ENCODE measurements at places on chromosomes 12 and 14. TPM values are rescaled to one million over a fixed set of nuclear protein-coding genes. Genes with fewer than 3 reads are reported as not detected.

ADGRD1 gene
- 40.7 TPM for total RNA-seq

DNA sequence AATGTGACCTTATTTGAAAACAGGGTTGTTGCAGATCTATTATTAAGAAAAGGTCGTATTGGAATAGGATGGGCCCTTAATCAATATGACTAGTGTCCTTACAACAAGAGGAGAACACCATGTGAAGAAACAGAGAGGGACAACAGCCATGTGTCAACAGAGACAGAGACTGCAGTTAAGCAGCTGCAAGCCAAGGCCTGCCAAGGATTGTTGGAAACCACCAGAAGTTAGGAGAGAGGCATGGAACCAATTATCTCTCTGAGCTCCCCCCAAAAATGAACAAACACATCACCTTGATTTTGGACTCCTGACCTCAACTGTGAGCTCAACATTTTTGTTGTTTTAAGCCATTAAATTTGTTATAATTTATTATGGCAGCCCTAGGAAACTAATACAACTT, 214.6 kb upstream of the PRKD1 start:
- H3K27ac ChIP-seq: no peak overlapping the region
- H3K36me3 ChIP-seq: no peaks in the 10 kb centered on the region
- no peaks in the 10 kb centered on the region for H3K27me3 ChIP-seq
- no peak for DNase-seq

DNA sequence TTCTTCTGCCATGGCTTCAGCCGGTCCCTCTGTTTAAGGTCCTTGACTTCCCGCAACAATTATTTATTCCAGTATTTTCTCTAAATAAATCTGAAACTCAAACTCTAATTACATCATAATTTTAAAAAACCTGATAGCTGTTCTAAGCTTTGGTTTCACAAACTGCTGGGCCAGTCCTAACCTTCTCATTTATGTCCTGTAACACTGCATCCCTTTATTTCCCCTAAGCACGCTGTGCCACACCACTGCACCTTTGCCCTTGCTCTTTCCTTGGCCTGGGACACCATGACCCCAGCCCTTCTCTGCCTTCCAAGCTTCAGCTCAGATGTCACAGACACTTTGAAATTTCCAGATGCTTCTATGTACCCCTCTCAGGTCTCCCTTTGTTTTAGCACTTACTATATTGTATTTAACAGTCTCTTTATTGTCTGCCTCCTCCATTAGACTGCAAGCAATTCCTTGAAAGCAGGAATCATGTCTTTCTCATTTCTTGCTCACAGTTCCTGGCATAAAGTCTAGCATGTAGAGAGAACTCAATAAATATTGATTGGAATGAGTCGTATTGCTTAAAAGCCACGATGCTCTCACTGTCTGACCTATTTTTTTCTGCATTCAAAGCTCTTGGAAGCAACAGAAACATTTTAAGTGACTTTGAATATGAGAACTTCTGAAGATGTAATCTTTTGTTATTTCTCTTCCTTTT, 111.1 kb downstream of the ERGIC2 start:
- H3K27ac ChIP-seq: no peak overlapping the region
- H3K4me1 ChIP-seq: no peaks in the 10 kb centered on the region
- no peaks in the 10 kb centered on the region for H3K27me3 ChIP-seq
- no peak for DNase-seq
- H3K36me3 ChIP-seq: no peaks in the 10 kb centered on the region

DEPDC4 gene
- total RNA-seq: 0.34 TPM

CPSF6 gene
- 17.6 TPM for total RNA-seq

LMNTD1 gene
- total RNA-seq: not detected

GRCh38 chr14:24171422-24172260, at the start of gene REC8:
Gene REC8 (plus strand): TSS chr14:24172080. CDS start chr14:24172553, 473 bp downstream.
- H3K36me3 ChIP-seq: peaks cover 45% of the 10 kb centered on the region
- H3K4me3 ChIP-seq: peak within 1 kb of the TSS; percentile 53
- H3K27ac ChIP-seq: peak within 1 kb of the TSS; percentile 62
- H3K27me3 ChIP-seq: no peaks in the 10 kb centered on the region

FGF6 gene
- total RNA-seq: not detected

SLCO1B1 gene
- not detected for total RNA-seq

GRCh38 chr14:33375786-33376185, 437.1 kb downstream of the NPAS3 start:
- no peaks in the 10 kb centered on the region for H3K36me3 ChIP-seq
- no peak overlapping the region for H3K27ac ChIP-seq
- H3K4me3 ChIP-seq: no peak overlapping the region
- DNase-seq: no peak
- no peaks in the 10 kb centered on the region for H3K4me1 ChIP-seq

GRCh38 chr12:122080149-122081082, 1.9 kb downstream of the MLXIP start:
- DNase-seq: no peak
- peak overlapping the region; percentile 91 for H3K27ac ChIP-seq
- H3K4me1 ChIP-seq: peaks cover 43% of the 10 kb centered on the region
- H3K36me3 ChIP-seq: peaks cover 7% of the 10 kb centered on the region
- peak overlapping the region; percentile 76 for H3K4me3 ChIP-seq
- H3K27me3 ChIP-seq: no peaks in the 10 kb centered on the region

PAX9 gene
- 0.57 TPM for total RNA-seq

SYCP3 gene
- not detected for total RNA-seq

DNA sequence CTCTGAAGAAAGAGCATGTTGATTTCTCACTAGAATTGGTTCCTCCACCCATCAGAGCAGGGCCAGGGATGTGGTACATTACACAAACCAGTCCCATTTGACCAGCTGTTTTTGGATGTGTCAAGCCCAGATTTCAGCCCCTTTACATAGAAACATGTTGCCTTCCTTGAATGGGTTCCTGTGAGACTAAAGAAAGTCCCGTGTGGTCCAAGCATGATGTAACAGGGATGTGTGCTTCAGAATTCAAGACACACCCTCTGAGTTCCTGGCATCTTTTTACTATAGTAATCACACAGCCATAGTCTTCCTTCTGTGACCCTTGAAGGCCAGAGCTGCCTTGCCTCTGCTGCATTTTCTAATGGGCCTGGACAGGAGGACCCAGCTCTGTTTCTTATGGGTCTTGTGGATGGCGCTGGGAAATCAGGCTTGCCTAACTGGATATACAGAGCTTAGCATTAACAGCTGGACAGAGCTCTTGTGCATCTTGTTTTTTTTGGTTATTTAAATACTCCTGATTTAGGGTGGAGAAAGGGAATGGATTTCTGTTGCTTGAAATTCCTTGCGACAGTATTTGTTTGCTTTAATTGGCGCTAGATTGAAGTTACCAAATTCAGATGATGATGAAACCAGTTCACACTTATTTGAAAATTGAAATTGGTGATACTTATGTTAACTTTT, 341.0 kb downstream of the ZFP36L1 start:
- H3K27me3 ChIP-seq: no peaks in the 10 kb centered on the region
- H3K36me3 ChIP-seq: no peaks in the 10 kb centered on the region
- H3K4me1 ChIP-seq: peaks cover 3% of the 10 kb centered on the region
- no peak overlapping the region for H3K4me3 ChIP-seq

GRCh38 chr14:76820700-76821099, 5.5 kb upstream of the LRRC74A start:
- H3K27me3 ChIP-seq: no peaks in the 10 kb centered on the region
- H3K36me3 ChIP-seq: no peaks in the 10 kb centered on the region
- no peaks in the 10 kb centered on the region for H3K4me1 ChIP-seq
- no peak overlapping the region for H3K27ac ChIP-seq

GRCh38 chr14:92959761-92960680, 37.1 kb downstream of the CHGA start:
- H3K27ac ChIP-seq: no peak overlapping the region
- no peak for DNase-seq
- no peak overlapping the region for H3K4me3 ChIP-seq
- H3K36me3 ChIP-seq: peaks cover 24% of the 10 kb centered on the region
- peaks cover 51% of the 10 kb centered on the region for H3K4me1 ChIP-seq
- no peaks in the 10 kb centered on the region for H3K27me3 ChIP-seq

LAG3 gene
- total RNA-seq: 2.9 TPM

- no peaks in the 10 kb centered on the region for H3K27me3 ChIP-seq
- H3K4me3 ChIP-seq: no peak overlapping the region
- H3K36me3 ChIP-seq: no peaks in the 10 kb centered on the region
- no peak for DNase-seq
These were observed 59.4 kb downstream of the ITPK1 start for GRCh38 chr14:93056166-93056839.

TAS2R19 gene
- total RNA-seq: 3.5 TPM

DNA sequence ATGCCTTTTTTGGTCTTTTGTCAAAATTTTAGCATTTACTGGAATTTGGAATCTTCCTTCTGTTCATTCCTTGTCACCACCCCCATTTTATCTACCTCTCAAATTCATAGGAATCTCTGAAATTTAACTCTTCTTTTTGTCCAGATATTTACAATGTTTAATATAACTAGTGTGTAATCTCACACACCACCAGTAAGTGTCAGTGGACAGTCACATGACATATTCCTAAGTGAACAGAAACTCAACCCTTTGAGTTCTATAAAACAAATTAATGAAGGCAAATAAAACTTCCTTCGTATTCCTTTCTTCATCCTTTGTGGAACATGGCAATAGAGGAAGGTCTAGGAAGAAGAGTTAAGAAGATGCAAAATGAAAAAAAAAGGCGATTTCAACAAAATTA, 26.6 kb downstream of the ATF7 start:
- no peaks in the 10 kb centered on the region for H3K27me3 ChIP-seq
- no peak for DNase-seq
- H3K4me3 ChIP-seq: no peak overlapping the region
- peaks cover 82% of the 10 kb centered on the region for H3K4me1 ChIP-seq

DNA sequence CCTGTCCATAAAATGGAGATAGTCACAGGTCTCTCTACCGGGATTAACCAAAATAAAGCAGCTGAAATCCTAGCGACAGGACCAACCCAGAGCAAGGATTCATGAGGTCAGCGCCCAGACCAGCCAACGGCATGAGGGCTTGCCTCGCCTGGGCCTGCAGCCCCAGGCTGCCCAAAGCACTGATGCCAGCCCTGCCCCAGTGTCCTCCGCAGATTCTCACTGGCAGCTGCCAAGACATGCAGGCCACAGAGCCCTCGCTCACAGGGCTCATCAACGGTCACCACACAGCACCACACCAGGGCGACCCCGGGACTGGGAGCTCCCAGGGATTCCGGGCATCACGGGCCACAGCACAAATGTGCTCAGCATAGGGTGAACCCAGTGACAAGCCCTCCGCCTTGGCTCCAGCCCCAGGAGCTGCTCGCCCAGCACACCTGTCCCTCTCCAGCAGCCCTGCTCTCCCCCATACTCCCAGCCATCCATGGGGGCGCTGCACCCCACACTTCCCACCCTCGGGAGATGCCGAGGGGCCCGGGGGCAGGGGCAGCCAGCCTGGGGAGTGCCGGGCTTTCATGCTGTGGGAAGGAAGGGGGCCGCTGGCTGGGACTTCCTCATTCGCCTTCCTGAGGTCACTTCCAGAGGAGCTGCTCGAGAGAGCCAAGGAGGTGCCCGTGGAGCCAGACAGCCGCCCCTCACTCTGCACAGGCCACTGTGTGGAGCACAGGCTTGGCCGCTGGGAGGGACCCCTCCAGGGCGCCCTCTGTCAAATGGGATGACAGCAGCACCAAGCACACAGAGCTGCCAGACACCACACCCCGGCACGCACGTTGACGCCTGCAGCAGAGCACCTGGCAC, 14.1 kb downstream of the RAB35 start:
- no peak for DNase-seq
- no peaks in the 10 kb centered on the region for H3K27me3 ChIP-seq
- peaks cover 32% of the 10 kb centered on the region for H3K4me1 ChIP-seq

CAPZA3 gene
- not detected for total RNA-seq

DNA sequence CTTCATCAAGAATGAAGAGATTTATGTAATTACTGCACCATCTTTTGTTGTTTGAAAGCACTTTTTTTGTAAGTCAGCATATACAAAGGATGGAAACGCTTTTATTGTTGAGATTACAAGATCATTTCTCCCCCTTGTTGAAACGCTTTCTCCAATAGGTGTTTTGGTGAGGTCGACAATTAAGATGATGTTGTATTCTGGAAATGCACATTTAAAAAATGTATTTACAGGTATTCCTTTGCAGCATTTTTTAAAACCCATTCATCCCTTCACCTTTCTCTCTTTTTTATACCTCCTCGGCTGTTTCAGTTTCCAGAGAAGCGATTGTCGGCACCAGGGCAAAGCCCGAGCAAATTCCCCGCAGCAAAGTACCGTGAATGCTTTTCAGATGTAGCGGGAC, 499.9 kb downstream of the VRK1 start:
- DNase-seq: no peak
- H3K4me1 ChIP-seq: peaks cover 5% of the 10 kb centered on the region
- no peak overlapping the region for H3K4me3 ChIP-seq
- H3K27me3 ChIP-seq: no peaks in the 10 kb centered on the region
- no peak overlapping the region for H3K27ac ChIP-seq
- no peaks in the 10 kb centered on the region for H3K36me3 ChIP-seq

DNA sequence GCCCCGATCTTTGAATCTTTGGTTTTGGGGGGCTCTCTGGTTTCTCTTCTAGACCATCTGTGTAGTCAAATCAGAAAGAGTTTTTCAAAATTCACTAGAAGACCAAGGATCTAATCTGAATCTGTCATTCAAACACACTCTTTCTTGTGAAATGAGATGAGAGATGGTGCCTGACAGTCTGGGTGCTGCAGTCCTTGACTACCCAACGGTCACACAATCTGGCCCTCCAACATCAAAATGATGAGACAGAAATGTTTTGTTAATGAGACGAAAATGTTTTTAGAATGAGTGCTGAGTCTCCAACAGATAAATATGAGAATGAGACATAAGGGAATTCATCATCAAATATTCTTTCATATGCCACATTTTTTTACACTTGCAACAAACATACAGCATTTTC, 695.7 kb upstream of the USP15 start:
- DNase-seq: no peak
- no peak overlapping the region for H3K4me3 ChIP-seq
- peaks cover 3% of the 10 kb centered on the region for H3K4me1 ChIP-seq

DNA sequence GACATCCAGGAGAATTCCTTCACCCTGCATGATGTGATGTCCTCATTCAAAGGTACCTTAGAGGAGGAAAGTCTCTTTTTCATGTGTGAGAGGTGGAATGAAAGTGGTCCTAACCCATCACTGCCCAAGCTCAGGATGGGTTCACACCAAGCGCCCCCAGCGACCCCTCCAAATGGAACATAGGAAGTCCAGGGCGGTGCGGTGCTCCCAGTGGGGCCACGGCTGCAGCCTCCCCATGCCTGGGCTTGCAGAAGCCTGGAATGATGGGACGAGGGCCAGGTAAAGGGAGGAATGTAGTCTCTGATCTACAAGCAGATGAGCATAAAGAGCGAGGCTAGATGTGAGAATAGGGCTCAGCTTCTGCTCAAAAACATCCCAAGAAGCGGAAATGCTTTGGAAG, 196.3 kb downstream of the TTC7B start:
- H3K27me3 ChIP-seq: no peaks in the 10 kb centered on the region
- peaks cover 19% of the 10 kb centered on the region for H3K36me3 ChIP-seq
- no peak for DNase-seq
- H3K27ac ChIP-seq: no peak overlapping the region

GRCh38 chr14:104656014-104656714, 33.3 kb upstream of the INF2 start:
- H3K36me3 ChIP-seq: no peaks in the 10 kb centered on the region
- peaks cover 6% of the 10 kb centered on the region for H3K4me1 ChIP-seq
- no peak overlapping the region for H3K27ac ChIP-seq
- no peak overlapping the region for H3K4me3 ChIP-seq
- DNase-seq: no peak
- no peaks in the 10 kb centered on the region for H3K27me3 ChIP-seq

GRCh38 chr12:92556141-92556540, 146.6 kb upstream of the PLEKHG7 start:
- no peaks in the 10 kb centered on the region for H3K27me3 ChIP-seq
- H3K27ac ChIP-seq: no peak overlapping the region
- H3K4me3 ChIP-seq: no peak overlapping the region
- DNase-seq: no peak

- H3K4me3 ChIP-seq: no peak overlapping the region
- H3K27me3 ChIP-seq: no peaks in the 10 kb centered on the region
- no peak overlapping the region for H3K27ac ChIP-seq
- H3K36me3 ChIP-seq: no peaks in the 10 kb centered on the region
- peaks cover 8% of the 10 kb centered on the region for H3K4me1 ChIP-seq
- DNase-seq: no peak
These were observed 132.6 kb downstream of the IGF1 start for GRCh38 chr12:102347811-102348210.
